Fibroblast of skin of left biceps (primary cell): ENCODE measurements at places on chromosomes 1 and 21.

- no peak for DNase-seq
These were observed 39.3 kb downstream of the HLCS start for GRCh38 chr21:36926989-36927718.

DNA sequence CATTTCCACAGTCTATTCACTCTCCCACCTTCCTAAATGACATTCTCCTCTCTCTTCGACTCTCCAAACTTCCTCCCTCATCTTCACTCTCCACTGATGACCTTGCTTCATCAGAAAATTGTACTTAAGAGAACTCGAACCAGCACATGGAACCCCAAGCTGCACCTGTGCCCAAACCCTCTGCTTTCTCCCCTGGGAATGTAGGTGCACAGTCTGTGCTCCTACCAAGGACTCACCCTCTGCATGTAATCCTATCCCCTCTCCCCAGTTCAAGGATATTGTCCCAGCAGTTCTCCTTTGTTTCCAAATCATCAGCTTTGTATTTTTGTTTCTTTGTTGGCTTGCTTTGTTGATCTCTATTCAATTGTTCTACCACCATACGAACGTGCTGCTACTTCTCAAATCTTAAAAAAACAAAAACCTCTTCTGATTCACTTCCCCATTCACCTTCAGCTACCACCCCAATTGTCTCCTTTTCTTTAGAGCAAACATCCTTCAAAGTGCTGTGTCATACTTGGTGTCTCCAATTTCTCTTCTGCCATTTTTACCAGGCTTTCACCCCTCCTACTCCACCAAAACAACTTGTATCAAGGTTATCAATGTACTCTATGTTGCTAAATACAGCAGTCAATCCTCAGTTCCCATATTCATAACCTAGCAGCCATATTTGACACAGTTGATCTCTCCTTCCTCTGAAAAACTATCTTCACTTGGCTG is 26.8 kb downstream of the RAB3B start:
- no peak for DNase-seq

GRCh38 chr1:61426885-61427284 is 298.1 kb downstream of the TM2D1 start:
- no peak for DNase-seq

DNA sequence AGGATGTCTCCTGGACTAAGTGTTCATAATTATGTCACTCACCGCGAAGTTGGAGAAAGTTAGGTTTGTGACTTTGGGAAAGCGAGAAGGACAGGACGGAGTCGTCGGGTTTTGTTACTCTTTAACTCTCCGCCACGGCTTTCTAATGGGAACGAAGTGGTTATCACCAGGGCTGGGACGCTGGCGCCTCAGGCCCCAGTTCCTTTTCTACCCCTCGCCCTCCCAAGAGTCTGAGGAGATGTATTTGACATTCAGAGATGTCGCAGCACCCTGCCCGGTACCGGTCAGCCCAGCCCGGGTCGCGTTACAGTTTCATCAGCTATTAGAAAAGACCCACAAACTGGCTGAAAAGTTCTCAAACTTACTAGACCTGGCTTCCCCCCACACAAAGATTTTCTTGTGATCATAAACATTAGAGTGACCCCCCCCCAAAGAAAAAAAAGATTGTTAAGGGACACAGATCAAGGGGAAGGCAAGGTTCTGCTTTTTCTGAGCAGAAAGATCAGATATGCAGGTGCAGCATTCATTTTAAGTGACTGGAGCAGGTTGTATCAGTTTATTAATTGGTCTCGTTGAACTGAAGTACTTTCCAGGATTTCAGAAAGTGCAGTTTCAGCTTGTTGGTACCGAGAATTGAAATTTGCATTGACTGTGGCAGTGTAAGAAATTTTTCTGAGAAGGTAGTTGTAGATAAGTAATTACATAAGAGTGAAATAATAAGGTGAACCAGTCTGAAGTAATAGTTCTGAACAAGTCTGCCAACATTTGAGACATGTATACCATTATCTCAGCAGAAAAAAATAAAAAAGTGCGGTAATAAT is 859 bp upstream of the ZBTB18 start:
- no peak for DNase-seq

DNA sequence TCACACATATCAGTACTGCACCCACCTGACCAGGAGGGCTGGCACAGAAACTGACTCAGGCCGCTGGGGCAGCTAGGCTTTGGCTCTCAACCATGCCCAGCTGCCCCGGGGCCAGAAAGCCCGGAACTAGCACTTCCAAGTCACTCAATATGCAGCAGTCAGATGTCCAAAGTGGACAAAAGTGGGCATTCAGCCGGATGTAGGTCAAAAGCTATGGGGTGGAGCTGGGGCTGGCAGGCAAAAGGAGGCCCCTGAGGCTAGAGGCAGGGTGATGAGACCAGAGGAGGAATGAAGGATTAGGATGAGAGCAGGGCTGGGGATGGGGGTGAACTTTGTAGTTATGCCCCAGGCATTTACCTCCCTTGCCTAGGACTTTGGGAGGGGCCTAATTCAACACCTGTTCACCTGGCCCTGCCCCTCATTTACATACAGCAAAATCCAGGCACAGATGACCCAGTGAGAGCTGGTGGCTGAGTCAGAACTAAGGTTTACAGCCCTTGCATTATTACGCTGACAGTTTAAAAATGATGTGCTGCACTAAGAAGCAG is 30.7 kb upstream of the EDN2 start:
- DNase-seq, result no peak

DNA sequence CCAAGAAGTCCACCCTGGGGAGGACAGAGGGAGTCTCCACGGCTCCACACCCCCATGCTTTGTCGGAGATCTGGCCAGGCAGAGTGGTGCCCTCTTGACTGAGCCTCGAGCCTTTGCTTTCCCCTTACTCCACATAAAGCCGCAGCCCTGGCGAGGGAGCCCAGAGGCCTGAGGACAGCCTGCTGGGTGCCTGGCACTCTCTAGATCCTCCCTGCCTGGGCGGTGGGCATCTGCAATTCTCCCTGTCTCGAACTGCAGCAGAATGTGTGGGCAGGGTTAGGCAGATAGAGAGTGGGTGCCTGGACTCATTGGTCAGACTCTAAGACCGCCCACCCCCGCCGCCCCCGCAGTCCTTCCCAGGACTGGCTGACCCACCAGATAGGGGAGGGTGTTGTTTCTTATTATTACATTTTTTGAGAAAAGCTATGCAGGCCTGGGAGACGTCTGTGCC is 13.9 kb downstream of the EPHX1 start:
- no peak for DNase-seq

- DNase-seq, result no peak
These were observed 8.7 kb downstream of the PLEKHA6 start for GRCh38 chr1:204350857-204351573.

DNA sequence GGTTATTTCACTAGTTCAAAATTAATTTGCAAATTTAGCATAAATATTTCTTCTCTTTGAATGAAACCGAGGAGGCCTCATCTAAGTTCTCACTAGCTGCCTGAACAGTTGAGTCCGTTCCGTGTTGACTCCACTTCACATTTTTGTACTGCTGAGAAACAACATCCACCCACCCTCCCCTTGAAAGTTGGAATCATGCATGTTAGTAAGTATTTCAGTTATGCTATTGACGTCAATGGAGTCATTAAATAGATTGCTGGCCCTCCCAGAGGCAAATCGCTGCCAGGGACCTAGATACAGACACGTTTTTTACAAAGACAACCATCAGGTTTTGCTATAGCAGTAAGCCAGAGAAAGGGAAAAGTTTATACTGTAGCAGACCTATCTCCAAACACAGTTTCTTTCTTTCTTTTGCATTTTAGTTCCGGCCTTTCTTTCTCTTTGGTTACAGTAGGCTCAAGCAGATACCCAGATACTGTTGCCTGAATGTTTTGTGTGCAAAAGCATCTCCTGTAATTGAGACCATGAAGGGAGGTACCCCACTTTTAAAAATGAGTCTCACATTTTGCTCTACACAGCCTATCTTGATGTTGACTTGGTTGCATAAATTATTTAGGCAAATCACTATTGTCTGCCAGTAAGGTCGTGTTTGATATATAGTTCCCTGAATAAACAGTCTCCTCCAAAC is 262.6 kb upstream of the SGIP1 start:
- peak; percentile 97 for DNase-seq

GRCh38 chr1:14881775-14882672 is 271.5 kb upstream of the TMEM51 start:
- DNase-seq, result no peak

DNA sequence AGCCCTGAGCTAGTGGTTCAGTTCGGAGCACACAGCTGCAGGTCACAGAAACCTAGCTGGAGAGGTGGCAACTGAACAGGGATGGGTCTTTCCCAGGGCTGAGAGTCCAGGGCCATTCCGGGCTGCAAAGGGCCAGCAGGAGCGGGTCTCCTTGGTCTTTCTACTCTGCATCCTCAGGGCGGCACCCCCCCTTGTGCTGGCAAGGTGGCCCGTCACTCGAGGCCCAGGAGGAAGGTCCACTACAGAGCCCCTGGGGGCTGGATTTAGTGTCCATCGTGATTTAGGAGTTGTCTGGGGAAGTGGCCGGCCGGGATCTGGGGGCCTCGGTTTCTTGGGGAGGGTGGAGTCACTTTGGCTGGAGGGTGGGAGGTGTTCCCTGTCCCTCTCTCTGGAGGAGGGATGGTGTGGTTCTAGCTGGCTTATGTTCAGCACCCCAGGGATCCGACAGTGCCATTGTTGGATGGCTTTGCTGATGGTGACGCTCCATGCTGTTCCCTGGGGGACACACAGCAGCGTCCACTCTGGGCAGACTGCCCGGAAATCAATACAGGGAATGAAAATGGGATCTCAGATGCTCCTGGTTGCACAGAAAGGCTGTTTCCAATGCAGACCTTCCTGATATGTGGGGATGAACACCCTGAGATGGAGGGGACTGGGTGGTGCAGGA is 64.4 kb downstream of the UMODL1 start:
- no peak for DNase-seq

DNA sequence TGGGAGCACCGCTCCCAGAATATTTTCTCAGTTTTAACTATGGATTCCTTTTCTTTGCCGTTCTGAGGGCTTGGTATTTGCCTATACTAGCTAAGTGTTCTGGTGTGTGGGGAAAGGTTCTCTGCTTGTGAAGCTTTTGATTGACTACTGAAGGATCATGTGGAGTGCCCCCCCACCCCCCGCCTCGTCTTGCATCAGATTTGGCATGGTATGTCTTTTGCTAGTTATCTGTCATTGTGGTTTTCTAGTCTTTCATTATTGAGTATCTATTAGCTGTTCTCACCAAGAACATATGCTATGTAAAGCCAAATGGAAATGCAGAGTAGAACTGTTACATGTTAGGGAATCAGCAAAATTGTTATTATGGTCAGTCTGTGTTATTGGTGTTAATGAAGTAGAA is 58.3 kb downstream of the MACF1 start:
- DNase-seq, result no peak

DNA sequence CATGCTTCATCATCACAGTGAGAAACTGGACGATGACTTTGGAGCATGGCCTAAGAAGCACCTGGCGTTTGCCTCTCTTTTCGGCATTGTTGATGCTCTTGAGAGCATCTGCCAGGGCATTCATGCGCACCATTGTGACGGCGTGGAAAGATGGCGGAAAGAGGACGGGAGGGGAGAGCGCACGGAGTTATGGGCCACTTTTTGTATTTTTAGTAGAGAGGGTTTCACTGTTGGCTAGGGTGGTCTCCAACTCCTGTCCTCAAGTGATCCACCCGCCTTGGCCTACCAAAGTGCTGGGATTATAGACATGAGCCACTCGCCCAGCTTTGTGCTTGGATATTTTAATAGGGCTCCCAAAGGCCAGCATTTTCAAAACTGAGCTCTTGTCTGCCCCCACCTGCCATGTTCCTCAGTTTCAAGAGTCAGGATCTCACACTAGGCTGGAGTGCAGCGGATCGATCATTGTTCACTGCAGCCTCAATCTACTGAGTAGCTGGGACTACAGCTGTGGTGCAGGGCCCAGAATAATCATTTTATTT is 5.3 kb downstream of the RPS8 start:
- no peak for DNase-seq

GRCh38 chr1:54888080-54888733 is 1.2 kb upstream of the DHCR24 start:
- no peak for DNase-seq

GRCh38 chr1:24752305-24752704 is 7.1 kb downstream of the CLIC4 start:
- DNase-seq, result no peak

GRCh38 chr1:6960291-6960811 is 175.1 kb downstream of the CAMTA1 start:
- DNase-seq, result peak; percentile 17

- no peak for DNase-seq
These were observed 75.1 kb upstream of the NEGR1 start for GRCh38 chr1:72357411-72357810.

GRCh38 chr1:33010932-33011731 is 25.6 kb downstream of the AK2 start:
- DNase-seq, result no peak

- no peak for DNase-seq
These were observed 110.6 kb upstream of the ADAMTS5 start for GRCh38 chr21:27077501-27077900.

GRCh38 chr1:90721210-90722194 is 4.4 kb upstream of the BARHL2 start:
- peak; percentile 6 for DNase-seq

DNA sequence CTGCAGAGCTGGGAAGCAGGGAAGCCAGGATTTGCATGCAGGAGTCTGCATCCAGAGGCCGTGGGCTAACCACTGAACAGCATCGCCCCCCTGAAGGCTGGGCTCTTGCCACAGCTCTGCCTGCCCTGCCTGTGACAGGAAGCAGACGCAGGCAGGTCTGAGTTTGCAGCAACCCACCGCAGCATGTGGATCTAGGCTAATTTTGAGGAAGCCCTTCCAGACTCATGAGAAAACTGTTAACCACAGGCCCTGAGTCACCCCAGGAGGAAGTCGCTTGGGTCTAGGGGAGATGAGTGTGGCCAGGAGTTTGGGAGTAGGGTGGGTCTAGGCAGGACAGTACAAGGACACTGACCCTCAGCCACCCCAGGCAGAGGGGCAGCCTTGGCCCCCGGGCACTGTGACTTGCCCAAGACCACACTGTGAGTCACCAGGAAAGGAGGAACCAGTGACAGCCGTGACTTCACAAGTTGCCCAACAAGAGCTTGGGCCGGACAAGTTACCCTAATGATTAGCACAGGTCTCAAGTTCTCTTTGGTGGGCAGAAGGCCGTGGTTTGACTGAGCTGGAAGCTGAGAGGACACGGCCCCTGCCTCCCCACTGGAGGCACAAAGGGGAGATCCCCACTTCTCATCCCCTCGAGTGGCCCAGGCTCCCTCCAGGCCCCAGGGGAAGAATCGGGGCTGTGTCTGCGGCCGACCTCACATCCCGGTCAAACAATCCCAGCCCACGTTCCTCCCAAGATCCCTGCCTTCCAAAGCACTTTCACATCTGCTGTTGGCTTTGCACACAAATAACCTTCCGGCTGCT is 826 bp downstream of the LAPTM5 start:
- DNase-seq, result peak; percentile 52

GRCh38 chr1:84254703-84255238 is 46.7 kb upstream of the SAMD13 start:
- DNase-seq, result no peak

- DNase-seq, result no peak
These were observed 8.4 kb downstream of the PLPP3 start for GRCh38 chr1:56570924-56571372.

DNA sequence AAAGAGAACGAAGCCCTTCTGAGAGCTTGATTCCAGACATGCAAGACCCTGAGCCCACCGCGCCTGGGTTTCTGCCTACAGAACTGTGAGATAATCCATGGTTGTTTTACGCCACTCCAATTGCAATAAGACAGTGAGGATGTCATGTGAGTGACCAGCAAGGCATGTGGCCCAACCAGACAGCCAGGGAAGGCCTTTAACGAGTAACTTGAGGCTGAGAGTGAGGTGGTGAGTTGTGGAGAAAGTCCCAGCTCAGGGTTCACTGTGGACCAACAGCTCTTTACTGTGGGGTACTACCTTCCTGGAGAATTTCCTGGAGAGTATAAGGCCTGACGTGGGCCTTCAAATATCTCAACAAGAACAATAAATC is 153.9 kb downstream of the ETS2 start:
- DNase-seq, result no peak
